Kidney glomerular epithelial cell (primary cell): ENCODE measurements at places on chromosomes 7 and 10.

DNA sequence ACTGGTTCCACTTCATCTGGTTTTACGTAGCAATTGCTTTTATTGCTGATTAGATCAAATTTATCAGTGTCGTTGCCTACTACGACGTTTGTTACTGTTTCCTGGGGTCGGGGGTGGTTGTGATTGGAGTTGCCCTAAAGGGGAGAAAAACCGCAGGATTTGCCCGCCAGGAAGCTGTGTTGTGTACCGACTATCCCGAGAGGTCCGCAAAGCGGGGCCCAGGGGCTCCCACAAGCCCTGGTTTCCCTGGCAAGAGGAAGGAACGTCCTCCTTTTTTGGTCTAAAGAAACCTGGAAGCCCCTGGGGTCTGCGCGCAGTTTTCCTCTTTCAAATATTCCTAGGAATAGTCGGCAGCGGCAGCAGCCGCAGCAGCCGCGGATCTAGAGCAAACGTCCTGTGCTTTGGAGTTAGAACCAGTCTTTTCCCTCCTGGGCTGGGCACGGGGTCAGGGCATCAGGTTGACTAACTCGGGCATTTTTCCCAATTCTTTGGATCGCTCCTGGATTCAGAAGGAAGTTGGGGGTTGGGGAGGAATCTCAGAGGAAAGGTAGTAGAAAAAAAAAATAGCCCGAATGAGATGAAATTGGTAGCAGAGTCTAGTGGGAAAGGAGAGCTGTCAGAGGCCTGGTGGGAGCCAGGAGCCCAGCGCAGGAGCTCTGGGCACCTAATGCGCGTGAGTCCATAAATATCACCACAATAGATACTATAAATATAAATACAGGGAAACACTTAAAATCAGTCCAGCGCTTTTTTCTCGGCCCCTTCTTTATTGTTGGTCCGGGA lies 4.6 kb downstream of the VAX1 start:
- DNase-seq = no peak

DNA sequence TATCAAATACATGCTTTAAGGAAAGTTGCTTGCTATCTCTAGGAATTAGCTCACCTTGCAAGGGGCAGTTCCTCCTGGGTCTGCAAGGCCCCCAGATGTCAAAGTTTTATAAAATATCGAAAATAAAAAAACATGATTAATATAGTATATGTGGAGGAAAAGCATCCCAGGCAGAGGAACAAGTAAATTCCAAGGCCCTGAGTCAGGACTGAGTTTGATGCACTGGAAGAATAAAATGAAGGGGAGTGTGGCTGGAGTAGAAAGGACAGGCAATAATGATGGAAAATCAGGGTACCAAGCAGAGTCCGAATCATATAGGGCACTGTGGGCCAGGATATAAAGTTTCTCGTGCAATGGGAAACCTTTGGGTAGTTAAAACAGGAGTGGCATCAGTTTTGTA lies 112.4 kb upstream of the EEPD1 start:
- no peak for DNase-seq

GRCh38 chr10:10528563-10528910 lies 489.1 kb upstream of the CELF2 start:
- DNase-seq = no peak

DNA sequence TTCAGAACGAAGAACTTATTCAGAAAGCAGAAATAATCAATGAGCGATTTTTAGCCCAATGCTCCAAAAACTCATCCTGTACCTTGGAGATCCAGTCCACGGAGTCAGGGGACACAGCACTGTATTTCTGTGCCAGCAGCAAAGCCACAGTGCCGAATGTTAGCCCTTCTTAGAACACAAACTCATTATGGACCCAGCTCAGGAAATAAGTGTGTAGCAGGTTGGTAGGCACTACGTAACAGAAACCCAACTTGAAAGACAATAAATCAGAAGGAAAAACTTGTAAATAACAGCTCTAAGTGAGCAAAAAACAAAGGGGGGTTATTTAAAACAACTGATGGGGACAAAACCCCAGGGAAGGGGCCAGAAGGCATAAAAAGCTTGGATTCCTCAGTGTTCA lies 112.0 kb upstream of the PRSS1 start:
- no peak for DNase-seq

- DNase-seq = peak; percentile 84
Observed at GRCh38 chr10:97539523-97540200, 32.9 kb upstream of the ANKRD2 start.

GRCh38 chr7:70189776-70190175 lies 591.5 kb downstream of the AUTS2 start:
- DNase-seq = no peak

DNA sequence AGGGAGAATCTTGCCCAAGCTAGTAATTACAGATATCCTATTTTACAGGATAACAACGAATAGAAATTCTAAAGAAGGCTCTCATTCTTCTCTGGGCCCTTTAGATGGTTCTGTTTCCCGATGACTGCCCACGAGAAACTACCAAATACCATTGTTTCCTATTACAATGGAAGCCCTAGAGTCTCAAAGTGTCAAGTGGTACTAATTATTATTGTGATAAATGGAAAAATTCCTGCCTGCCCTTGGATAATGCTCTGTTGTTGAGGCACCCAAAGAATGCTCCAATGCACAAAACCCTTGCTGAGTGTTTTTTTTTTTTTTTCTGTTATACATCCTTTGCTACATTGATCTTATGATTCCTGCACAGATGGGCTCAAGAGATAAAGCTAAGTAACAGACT lies 504.5 kb downstream of the XPNPEP1 start:
- no peak for DNase-seq

DNA sequence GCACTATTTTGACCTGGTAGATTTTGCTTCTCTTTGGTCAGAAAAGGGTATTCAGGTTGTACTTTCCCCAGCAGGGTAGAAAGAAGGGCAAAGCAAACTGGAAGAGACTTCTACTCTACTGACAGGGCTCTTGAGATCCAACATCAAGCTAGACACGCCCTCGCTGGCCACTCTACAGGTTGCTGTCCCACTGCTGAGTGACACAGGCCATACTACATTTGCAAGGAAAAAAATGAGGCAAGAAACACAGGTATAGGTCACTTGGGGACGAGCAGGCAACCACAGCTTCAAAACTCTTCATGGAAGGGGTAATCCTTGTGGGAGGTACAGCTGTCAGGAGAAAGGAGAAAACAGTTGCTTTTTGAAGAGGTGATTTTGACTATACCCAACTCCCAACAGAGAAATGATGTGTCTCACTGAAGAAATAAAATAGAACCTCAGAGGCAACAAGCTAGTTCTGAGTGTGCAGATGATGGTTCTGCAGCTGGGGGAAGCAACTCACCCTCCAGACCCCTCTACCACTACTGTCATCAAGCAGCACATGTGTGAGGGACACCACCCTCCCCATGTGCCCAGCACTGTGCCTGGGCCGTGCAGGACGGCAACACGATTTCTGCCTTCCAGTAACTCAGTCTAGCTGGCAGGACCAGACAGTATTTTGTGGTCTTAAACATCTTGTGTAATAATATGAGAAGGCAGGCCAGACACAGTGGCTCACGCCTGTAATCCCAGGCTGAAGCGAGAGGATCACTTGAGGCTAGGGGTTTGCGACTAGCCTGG lies 16.3 kb downstream of the AKR1B1 start:
- no peak for DNase-seq

- no peak for DNase-seq
Observed at GRCh38 chr10:99740933-99741559, 9.0 kb downstream of the CUTC start.

DNA sequence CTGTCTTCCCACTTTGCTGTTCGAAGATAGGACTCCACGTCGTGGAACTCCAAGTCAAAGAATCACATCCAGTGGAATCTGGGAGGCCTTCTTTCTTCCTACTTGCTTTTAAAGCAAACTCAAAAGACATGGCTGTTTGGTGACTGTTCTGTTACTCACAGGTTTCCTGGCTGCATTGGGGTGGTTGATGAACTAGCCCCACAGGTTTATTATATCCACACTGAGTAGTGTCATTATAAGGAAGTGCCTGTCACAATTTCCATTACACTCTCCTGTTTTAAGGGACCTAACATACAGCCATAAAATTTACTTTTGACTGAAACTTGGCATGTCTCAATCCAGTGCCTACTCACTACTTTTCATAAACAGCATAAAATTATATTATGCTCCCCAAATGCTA lies 287.3 kb upstream of the SP4 start:
- no peak for DNase-seq
